ENCODE measurements at places on chromosomes 16 and 17. TPM values are rescaled to one million over a fixed set of nuclear protein-coding genes. Genes with fewer than 3 reads are reported as not detected.

DNA sequence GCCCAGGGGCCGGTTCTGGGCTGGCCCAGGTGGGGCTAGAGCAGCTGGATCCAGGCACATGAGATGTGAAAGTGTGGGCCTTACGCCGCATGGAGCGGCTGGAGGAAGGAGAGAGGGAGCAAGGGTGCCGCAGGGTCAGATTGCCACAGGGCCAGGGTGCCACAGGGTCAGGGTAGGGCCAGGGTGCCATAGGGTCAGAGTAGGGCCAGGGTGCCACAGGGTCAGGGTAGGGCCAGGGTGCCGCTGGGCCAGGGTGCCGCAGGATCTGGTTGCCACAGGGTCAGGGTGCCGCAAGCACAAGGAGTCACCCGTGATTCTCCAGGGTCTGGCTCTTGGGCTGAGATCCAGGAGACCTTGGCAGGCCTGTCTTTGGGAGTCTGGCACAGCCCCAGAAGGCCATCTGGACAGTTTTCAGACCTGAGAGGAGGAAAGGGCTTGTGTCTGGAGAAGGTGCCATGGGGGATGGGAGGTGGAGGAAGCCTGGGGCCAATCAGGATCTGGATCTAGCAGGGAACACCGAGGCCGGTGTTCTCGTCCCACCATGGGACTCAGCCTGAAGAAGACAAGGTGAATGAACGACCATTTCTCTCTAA is 13.1 kb upstream of the LASP1NB start:
- peak overlapping the region; percentile 45 for H3K27ac ChIP-seq
- peaks cover 83% of the 10 kb centered on the region for H3K36me3 ChIP-seq
- H3K27me3 ChIP-seq: no peaks in the 10 kb centered on the region
- no peak overlapping the region for H3K4me3 ChIP-seq

- peak overlapping the region; percentile 89 for H3K27ac ChIP-seq
- H3K36me3 ChIP-seq: peaks cover 20% of the 10 kb centered on the region
- H3K27me3 ChIP-seq: no peaks in the 10 kb centered on the region
- peaks cover 22% of the 10 kb centered on the region for H3K4me1 ChIP-seq
- peak overlapping the region; percentile 88 for H3K4me3 ChIP-seq
These were observed 527 bp downstream of the CIAPIN1 start for GRCh38 chr16:57446531-57447185.

DNA sequence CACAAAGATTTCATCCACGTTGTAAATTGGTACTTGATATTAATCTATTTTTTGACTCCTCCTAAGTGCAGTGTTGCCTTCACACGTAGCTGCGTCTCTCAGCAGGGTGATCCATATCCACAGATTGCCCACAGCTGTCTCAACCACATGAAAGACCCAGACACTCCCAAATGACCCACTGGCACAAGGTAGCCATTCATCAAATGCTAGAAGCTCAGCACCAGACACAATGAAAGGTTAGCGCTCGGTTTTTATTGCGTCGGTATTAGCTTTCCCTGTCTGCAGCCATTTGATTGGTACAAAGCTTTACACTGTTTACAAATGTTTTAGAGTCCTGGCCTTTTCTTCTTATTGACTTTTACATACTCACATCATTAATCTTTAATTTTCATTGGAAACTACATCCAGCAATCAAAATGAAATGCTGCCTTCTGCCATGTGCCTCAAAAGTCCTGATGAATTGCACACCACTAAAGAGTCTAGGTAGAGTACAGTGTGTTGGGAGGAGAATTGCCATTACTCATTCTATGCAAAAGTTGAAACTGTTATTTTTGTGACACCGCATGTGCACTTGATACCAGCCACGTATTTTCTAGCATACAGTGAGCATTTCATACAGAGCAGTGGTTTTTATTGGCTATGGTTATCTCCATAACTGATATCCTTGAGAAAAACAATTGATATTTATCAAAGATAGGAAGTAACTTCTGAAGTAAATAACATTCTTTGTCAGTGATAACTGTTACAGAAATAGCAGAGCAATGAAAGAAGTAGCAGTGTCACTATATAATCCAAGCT is 127.3 kb upstream of the NUDT7 start:
- no peaks in the 10 kb centered on the region for H3K27me3 ChIP-seq
- DNase-seq: no peak
- H3K27ac ChIP-seq: no peak overlapping the region
- no peaks in the 10 kb centered on the region for H3K4me1 ChIP-seq

WFDC1 gene
- not detected for polyA plus RNA-seq

CHST5 gene
- polyA plus RNA-seq: not detected

All from CD14-positive monocyte (primary cell).